ENCODE measurements at places on chromosomes 7 and 10.

DNA sequence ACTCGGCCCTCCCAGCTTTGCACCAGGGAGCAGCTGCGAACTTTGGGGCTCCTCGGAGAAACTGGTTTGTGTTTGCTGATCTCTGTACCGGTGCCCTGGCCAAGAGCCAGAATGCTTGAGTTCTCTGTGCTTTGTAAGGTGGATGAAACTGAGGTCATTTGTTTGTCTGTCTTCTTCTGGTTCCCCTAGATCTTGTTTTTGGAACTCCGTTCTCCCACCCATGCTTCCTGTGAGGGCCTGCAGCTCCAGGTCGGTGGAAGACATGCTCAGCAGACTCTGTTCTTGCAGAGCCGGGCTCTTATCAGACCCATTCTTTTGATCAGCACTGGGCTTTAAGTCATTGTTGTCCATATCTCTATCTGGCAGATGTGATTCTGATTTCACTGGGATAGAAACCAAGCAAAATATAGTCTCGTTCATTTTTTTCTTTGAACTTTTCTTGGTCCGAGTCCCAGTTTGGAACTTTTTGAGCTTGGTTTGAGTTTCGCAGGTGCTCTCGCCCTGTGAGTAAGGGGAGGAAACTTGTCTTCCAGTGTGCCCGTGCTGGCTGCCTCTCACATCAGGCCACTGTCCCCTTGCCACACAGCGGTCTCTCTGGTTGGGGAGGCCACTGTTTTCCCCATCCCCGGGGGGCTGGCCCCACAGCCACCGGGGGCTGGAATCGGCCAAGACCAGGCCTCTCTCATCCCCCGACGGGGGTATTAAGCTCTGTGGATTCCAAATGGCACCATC, 31.2 kb downstream of the JCAD start:
- DNase-seq: no peak

GRCh38 chr7:69762821-69763352, 164.6 kb downstream of the AUTS2 start:
- DNase-seq: no peak

DNA sequence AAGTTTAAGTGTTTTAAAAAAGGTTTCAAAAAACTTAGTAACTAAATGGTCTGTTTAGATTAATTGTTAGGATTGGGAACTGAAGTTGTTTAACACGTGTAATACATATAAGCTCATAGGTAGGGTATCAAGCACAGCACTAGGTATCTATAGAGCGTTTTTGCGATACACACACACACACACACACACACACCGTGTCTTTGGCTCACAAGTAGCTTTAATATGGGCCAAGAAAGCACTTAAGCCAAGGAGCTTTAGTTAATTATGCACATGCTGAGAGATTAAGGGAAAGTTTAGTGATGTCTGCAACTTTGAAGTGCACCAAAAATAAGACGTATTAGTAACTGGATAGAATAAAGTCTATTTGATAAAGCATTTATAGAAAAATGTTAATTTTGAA, 93.8 kb upstream of the CNTNAP2 start:
- no peak for DNase-seq

- DNase-seq: no peak
These were observed 164.2 kb upstream of the DPP6 start for GRCh38 chr7:153887749-153888569.

GRCh38 chr7:119685906-119686305, 587.1 kb upstream of the KCND2 start:
- DNase-seq: no peak

- DNase-seq: no peak
These were observed 232.7 kb downstream of the LRMDA start for GRCh38 chr10:75663947-75664664.

- DNase-seq: no peak
These were observed 9.5 kb upstream of the UBE3C start for GRCh38 chr7:157129200-157129599.

GRCh38 chr7:96143495-96144259, 178.2 kb downstream of the SLC25A13 start:
- no peak for DNase-seq

GRCh38 chr10:73983096-73984047, 14.5 kb upstream of the VCL start:
- no peak for DNase-seq

DNA sequence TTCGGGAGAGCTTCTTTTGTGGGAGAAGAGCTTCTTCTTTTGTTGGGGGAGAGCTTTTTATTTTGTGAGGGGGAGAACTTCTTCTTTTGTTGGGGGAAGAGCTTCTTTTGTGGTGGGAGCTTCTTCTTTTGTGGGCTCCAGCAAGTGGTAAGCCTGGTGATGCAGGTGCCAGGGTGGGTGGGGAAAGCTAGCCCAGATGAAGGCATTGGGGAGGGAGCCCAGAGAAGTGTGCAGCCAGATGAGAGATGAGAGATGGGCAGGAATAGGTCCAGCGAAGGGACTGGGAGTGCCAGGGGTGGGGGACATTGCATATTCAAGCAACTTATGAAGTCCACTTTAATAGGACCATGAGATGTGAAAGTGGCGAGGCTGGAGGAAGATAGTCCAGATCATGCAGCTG, 9.7 kb downstream of the ADRA2A start:
- DNase-seq: no peak

- no peak for DNase-seq
These were observed 170.0 kb downstream of the PRKCQ start for GRCh38 chr10:6409971-6410643.

DNA sequence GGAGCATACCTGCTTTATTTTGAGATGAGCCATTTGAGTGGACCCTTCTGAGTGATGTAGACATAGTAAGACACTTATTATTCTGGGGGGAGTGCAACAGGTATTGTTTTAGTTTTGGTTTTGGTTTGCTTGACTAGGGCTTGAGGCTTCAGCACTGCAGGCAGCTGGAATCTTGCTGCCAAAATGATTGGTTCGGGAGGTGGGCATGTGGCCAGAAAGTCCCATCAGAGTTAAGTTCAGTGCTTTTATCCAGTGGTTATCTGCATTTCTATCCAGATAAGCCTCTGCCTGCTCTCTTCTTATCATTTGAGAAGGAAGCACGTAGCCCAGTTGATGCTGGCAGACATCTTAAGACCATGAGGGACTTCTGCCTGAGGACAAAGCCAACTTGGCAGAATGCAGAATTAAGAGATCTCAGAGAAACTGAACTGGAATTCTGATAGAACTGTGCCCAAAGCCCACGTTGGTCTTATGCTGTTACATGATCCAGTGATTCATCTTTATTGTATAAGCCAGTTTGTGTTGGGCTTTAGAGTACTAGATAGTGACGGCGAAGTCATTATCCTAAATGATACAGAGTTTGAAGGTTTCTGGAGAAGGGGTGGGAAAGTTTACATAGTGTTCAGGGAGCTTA, 9.6 kb upstream of the JAZF1 start:
- DNase-seq: no peak

GRCh38 chr10:29623797-29624196, 11.0 kb downstream of the SVIL start:
- DNase-seq: no peak

DNA sequence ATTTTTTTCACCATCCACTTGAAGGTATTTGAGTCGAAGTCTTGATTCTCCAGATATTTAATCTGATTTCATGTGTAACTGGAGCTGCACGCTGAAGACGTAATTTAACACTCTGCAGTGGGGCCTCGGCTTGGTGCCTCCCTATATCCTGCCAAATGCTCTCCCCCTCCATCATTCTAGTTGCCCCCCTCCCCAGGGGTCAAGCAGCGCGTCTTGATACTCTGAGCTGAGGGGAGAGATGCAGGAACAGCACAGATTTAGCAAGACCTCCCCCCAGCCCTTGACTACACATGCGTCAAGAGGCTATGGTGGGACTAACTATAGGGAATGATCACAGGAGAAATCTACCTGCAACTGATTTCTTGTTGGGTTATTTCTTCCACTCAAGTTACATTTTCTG, 85.8 kb downstream of the PRPF18 start:
- DNase-seq: no peak

DNA sequence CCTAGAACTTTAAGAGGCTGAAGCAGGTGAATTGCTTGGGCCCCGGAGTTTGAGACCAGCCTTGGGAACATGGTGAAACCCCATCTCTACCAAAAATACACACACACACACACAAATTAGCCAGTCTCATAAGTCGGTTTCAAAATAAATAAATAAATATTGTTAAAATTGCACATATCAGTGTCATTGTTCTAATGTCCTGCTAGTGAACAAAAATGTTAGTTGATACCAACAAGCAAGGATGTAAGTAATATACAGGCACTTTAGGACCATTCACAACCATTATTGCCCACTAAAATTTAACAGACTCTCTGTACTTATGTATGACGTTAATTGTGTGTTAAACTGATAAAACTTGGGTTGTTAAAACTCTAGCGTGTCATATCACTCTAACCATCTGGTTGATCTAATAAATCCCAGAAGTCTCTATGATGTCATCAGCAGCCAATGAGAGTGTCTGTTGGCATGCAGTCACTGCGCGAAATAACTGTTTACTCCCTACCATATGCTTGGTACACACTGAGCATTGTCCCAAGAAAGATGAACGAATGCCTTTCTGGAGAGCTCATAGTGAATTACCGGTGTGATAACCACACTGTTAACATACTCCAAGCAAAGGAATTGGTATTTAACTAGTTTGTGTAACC, 30.4 kb upstream of the OTUD1 start:
- no peak for DNase-seq

DNA sequence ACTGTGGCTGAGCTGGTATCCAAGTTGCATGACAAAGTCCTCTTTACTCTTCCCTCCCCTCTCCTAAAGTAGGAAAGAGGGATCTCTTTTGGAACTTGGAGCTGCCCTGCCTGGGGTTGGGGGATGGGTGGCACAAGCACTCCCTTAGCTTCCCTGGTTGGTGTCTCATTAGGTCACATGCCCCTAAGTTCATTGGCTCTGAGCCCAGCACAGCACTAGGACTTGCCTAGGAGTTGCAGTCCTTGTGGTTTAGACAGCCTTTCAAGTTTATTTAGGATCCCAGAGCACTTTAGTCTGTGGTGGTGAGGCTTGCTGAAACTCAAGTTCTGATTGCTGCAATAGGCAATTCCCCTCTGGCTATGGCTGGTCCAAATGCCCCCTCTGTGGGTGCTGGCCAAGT, 281.4 kb downstream of the NXPH1 start:
- DNase-seq: no peak

DNA sequence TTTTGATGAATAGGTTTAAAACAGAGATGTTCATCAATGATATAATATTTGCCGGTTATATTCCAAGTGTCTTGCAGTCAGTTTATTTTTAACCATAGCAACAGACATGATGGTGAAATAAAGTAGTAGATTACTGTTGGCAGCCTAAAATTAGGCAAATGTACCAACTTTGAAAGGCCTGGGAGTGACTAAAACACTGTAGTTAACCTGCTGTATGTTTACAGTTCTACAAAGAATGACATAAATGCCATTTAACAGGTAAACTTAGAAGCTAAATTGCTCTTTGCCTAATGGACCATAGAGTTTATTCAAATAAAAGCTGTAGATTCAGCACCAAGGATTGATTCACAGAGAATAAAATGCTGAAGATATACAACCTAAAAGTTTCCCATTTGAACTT, 64.1 kb downstream of the PHTF2 start:
- DNase-seq: no peak

- no peak for DNase-seq
These were observed 22.3 kb downstream of the BCCIP start for GRCh38 chr10:125845617-125846016.

DNA sequence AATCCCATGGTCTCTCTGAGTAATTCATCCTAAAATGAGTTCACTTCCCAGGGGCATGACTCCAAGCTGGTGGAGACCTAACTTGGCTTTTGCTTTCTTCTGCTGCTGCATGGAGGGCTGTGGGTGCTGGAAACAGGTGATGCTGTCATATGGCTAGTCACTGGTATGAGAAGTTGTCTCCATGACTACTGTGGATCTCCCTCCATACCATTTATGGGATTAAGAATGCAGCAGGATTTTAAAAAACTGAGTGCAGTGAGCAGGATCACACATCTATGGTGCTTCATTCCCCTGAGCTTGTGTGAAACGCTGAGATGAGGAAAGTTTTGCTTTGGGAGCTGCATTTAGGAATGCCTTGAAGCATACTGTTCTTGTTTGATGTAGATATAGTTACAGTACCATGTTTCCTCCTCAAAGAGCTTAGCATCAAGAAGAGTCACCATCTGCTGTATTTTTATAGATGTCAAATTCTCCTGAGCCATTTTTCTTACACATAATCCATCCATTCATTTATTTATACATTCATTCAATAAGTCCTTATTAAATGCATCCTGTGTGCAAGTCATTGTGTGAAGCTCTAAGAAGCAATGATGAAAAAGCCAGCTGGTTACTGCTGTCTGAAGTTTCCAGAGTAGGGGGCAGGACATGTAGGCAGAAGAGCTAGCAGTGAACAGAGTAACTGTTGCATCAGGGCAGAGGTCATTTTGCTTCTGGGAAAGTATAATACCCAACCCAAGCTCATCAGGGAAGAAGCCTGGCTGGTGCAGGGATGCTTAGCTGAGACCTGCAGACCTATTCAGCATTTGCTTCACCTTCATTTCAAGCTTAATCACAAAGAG, 534.8 kb downstream of the AUTS2 start:
- DNase-seq: no peak

- no peak for DNase-seq
These were observed 1.7 kb upstream of the ZNF853 start for GRCh38 chr7:6613706-6614105.

DNA sequence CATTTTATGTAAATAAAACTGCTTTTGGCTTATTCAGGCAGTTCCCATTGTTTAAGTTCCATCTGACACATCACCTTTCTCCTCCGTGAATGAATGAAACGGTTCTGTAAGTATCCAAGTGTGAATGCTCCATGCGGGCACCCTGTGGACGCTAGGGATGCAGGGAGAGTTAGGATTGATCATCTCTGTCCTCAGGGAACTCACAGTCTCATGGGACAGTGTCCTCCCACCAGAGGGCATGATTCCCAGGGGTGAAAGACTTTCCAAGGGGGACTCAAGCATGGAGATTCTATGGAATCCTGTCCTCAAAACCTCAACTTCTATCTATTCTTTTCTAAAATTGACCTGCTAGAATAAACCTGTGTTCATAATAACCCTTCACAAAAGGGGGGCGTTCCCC, 98.8 kb downstream of the HECW1 start:
- DNase-seq: peak; percentile 36

GRCh38 chr7:116733924-116734580, 62.1 kb downstream of the MET start:
- no peak for DNase-seq

GRCh38 chr7:25031432-25031831, 51.5 kb upstream of the OSBPL3 start:
- peak; percentile 71 for DNase-seq

- DNase-seq: no peak
These were observed 67.3 kb downstream of the CACUL1 start for GRCh38 chr10:118687472-118687871.

DNA sequence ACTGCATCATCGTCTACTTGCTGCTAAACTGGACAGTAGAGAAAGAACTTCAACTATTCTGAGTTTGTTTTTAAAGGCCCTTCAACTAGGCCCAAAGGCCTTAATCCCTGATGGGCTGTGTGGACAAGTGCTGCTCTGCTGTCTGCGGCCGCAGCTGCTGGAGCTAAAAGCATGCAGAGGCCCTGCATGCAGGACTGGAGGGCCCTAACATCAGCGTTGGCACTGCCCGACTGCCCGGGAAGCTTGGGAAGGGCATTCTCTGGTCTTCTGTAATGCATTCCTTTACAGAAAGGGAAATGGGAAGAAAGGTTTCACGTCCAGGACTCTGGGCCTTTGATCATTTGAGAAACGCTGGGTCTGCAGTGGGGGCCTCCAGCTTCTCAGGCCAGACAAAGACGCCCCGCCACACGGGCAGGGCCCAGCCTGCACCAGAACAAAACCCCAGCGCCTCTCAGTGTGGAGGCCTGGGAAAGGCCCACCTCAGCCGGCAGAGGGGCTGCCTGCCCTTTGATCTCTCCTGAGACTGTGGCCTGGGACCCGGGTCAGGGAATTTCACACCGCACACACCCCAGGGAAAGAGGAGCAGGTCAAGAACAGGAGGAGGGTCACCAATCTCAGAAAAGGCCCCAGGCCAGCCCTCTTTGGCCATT, 229.3 kb downstream of the DNAJB6 start:
- DNase-seq: no peak
